EH (cell line): ENCODE measurements at places on chromosomes 11 and 22.
A peak's percentile ranks its signal among the peaks of the same experiment; 100 is the strongest.

- DNase-seq: no peak
These were observed 13.8 kb upstream of the PIM3 start for GRCh38 chr22:49946612-49947295.

DNA sequence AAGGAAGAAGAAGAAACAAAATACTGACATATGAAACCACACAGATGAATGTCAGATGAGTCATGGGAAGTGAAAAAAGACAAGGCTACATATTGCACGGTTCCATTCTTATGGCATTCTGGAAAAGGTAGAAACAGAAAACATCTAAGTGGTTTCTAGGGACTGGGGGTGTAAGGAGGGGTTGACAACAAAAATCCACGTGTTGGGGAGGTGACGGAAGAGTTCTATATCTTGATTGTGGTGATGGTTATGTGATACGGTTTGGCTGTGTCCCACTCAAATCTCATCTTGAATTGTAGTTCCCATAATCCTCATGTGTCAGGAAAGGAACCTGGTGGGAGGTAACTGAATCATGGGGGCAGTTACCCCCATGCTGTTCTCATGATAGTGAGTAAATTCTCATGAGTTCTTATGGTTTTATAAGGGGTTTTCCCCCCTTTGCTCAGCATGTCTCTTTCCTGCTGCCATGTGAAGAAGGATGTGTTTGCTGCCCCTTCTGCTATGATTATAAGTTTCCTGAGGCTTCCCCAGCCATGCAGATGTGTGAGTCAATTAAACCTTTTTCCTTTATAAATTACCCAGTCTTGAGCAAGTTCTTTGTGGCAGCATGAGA is 6.4 kb upstream of the ARFGAP3 start:
- DNase-seq: peak; percentile 74

DNA sequence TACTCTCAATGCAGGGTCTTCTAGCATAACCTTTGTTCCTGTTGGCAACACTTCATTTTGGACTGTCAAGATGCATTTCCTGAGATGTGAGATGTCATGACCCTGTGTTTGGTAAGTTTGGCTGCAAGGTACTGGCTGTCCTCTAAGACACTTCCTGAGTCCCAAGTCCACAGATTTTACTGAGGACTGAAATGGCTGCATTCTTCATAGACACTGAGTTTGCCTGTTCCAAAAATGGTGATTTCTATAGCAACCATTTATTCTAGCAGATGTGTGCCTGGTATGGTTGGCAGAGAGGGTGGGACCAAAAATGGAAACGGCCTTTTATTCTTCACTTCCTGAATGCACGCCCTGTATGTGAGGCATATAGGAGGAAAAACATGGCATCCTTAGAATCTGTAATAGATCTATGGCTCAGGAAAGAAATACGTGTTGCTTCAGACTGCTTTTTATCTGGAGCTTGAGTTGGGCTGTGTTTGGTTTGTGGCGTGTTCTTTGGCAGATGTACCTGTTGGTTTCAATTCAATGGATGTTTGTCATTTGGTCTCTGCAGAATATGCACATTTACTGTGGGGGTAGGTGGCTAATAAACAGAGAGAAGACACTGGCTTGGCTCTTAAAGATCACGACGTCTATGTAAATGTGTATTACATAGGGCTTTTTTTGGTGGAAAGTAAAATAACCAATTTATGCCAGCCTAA is 62.4 kb downstream of the ZBTB16 start:
- DNase-seq: no peak

- DNase-seq: peak; percentile 86
These were observed 191.9 kb downstream of the SWAP70 start for GRCh38 chr11:9855579-9856287.

- no peak for DNase-seq
These were observed 253.5 kb upstream of the TENM4 start for GRCh38 chr11:79694368-79694767.

GRCh38 chr11:78586452-78587046 is 11.9 kb upstream of the NARS2 start:
- peak; percentile 42 for DNase-seq

DNA sequence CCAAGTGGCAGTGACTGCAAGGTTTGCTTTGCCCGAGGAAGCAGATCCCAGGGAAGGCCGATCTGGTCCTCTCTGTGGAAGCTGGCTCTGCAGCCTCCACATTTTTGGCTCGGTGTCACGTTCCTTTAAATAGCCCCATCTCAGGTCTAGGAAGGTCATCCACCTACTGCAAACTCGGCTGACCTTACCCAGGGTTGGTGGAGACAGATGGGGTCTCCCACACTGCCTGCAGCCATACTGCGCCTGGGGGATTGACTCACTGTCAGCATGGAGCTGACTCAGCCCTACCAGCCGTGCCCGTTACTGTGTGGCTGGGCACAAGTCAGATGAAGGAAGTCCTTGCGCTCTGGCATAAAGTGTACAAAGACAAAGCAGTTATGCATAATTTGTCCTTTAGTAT is 16.9 kb downstream of the CDPF1 start:
- no peak for DNase-seq

- no peak for DNase-seq
These were observed 1.3 kb upstream of the SBF2 start for GRCh38 chr11:10295064-10295901.

GRCh38 chr22:46801331-46801811 is 38.9 kb downstream of the TBC1D22A start:
- DNase-seq: no peak

DNA sequence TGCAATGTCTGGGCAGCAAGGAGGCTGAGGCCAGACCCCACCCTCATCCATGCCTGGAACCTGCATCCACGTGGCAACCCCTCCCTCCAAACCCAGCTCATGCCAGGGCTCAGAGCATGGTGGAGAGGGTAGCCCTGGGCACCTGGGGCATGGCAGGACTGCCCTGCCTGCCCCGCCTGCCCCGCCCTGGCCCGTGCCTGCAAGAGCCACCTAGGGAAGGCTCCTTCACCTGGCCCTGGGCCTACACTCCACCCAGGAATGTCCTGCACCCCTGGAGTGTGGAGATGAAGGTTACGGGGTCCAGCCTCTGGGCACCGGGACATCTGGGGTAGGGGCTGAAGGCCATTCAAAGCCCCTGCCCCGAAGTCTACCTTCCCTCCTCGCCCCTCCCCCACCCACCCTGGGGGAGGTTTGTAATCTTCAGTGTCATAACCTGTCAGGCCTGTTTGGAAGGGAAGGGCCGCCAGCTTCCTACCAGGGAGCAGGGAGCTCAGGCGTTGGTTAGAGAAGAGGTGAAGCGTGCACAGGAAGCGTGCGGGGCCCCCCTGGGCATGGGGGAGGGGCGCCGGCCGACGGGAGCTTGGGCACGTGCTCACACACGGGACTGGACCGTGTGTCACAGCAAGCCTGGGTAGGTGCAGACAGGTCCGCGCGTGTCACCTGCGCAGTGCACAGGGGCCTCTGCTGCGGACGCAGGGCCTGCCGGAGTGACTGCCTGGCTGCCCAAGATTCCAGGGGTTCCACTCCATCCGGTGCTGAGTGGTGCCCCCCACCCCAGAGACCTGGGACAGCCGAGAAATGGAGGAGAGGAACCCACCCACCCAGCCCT is 30.7 kb upstream of the TH start:
- DNase-seq: no peak

- DNase-seq: no peak
These were observed 82.1 kb upstream of the WNT11 start for GRCh38 chr11:76288166-76288980.

DNA sequence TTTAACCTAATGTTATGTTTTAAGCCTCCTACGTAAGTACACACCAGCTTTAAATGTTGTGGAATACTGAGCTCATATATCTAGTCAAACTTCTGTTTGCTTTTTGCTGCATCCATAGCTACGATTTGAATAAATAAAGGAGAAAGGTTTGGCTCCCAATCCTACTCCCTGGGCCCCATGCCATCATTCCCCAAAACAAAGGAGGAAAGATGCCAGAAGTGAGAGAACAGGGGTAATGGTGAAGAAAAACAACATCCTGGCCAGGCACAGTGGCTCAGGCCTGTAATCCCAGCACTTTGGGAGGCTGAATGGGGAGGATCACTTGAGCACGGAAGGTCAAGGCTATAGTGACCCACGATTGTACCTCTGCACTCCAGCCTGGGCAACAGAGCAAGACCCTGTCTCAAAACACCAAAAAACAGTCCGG is 26.5 kb downstream of the SCGB1A1 start:
- peak; percentile 57 for DNase-seq

GRCh38 chr11:69079661-69080256 is 31.0 kb downstream of the TPCN2 start:
- DNase-seq: no peak

- DNase-seq: no peak
These were observed at the start of gene MPPED2 for GRCh38 chr11:30586251-30587144. MPPED2 (minus strand) TSS chr11:30586353; CDS start chr11:30580373, 5,980 bp downstream.

DNA sequence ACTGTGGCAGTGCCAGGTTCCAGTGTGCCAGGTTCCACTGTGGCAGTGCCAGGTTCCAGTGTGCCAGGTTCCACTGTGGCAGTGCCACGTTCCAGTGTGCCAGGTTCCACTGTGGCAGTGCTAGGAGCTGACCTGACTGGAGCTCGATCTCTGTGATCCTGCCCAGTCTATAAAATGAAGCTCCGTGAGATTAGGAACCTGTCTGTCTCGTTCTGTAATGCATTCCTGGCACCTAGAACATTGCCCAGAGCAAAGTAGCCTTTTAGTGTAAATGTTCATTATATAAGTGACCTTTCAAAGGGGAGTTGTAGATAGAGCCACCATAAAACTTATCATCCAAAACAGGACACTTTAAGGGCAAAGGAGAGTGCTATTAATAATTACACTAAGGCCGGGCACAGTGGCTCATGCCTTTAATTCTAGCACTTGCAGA is 36.0 kb downstream of the ART5 start:
- no peak for DNase-seq

GRCh38 chr11:110497231-110497978 is 67.7 kb downstream of the FDX1 start:
- no peak for DNase-seq

DNA sequence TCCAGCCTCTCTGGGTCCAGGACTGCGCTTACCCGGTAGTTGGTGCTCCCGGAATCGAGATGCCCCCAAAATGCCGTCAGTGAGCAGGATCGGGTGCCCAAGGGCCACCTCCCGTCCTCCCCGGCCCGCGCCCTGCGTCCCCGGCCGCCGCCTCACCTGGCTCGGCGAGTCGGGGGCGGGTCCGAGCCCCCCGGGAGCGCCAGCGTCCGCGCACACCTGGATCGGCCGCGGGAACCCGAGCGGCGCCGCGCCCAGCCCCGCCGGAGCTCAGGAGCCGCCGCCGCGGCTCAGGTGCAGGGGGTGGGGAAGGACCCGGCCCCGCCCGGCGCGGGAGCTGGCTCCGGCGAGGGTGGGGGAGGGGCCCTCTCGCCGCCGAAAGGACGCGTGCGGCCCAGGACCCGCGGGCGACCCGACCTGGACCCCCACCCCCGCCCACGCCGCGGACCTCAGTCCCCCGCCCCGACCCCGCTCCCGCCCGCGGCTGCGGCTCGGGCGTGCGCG is at the start of gene SHANK2:
SHANK2 (minus strand) TSS at position 309 of the 501 bp plus-strand sequence. CDS start 105,251 bp downstream, outside the sequence.
- no peak for DNase-seq

- peak; percentile 81 for DNase-seq
These were observed 29.1 kb upstream of the BIRC3 start for GRCh38 chr11:102287964-102288724.

DNA sequence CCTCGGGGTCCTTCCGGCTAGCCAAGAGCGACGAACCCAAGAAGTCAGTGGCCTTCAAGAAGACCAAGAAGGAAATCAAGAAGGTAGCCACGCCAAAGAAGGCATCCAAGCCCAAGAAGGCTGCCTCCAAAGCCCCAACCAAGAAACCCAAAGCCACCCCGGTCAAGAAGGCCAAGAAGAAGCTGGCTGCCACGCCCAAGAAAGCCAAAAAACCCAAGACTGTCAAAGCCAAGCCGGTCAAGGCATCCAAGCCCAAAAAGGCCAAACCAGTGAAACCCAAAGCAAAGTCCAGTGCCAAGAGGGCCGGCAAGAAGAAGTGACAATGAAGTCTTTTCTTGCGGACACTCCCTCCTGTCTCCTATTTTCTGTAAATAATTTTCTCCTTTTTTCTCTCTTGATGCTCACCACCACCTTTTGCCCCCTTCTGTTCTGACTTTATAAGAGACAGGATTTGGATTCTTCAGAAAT is 1.9 kb upstream of the GCAT start:
- no peak for DNase-seq

- no peak for DNase-seq
These were observed 86.1 kb downstream of the CLPB start for GRCh38 chr11:72348250-72348649.

- DNase-seq: peak; percentile 68
These were observed 88.7 kb downstream of the STIM1 start for GRCh38 chr11:3944198-3944597.

- DNase-seq: peak; percentile 59
These were observed 359.5 kb upstream of the C11orf87 start for GRCh38 chr11:109062445-109062844.

DNA sequence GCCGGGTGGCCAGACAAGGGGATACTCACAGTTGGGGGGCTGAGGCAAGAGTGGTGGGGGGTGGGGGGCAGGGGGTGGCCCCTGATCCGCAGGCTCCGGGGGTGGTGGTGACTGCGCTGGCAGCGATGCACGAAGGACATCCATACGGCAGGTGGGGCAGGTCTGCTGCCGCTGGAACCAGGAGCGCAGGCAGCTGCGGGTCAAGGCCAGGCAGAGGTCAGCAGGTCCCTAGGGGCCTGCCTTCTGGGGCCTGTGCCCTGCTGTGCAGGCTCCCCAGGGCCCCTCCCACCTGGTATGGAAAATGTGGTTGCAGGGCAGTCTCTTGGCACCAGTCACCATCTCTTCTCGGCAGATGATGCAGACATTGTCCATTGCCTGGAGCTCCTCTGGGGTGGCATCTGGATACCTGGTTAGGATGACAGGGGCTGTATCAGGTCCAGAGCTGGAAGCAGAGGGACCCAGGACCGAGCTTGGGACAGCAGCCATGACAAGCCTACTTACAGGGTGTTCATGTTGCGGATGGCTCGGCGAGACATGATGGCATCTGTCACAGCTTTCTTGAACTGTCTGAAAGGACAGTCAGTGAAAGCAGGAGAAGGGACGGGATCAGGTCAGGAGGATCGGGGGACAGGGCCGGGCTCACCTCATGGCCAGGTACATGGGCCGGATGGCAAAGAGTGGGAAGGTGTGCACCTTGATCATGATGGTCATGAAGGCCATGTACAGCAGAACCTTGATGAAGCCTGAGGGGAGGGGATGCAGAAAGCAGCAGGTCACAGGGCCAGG is 3.5 kb downstream of the SYVN1 start:
- no peak for DNase-seq

DNA sequence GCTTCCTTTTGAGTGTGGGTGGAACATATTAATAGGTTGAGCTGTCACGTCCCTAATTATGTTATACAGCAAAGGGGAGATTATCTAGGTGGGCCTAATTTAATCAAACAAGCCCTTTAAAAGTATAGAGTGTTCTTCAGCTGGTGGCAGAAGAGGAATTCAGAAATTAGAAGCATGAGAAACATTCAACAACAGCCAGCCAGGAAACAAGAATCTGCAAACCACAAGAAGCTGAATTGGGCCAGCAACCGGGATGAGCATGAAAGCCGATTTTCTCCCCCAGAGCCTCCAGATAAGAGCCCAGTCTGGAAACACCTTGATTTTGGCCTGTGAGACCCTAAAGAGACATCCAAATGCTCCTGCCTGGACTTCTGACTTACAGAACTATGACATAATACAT is 105.8 kb upstream of the LDLRAD3 start:
- peak; percentile 46 for DNase-seq
